NCI-H460 (cell line): ENCODE measurements at places on chromosomes 3 and 15.

DNA sequence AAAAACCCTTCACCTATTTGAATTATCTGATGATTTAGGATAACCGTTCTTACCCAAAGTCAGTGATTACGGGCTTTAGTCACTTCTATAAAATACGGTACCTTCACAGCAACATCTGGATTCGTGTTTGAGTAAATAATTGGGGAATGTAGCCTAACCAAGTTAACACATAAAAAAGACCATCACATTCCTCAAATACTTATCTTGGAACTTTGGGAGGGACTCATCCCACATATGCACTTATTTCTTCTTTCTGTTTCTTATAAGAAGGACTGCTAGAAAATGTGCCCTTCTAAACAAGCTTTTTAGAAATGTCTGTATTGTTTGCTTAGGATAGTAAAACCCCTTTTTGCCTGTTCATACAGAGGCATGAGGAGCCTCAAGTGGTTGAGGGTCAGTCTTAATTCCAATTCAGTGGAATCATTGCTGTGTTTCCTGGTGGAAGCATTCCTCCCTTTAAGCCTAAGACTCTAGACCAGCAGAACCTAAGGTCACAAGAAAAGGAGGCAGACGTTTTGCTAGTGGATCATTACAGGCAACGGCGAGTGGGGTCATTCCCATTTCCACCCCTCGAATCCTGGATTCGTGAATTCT is 67.5 kb downstream of the TMEM44 start:
- no peak for DNase-seq

DNA sequence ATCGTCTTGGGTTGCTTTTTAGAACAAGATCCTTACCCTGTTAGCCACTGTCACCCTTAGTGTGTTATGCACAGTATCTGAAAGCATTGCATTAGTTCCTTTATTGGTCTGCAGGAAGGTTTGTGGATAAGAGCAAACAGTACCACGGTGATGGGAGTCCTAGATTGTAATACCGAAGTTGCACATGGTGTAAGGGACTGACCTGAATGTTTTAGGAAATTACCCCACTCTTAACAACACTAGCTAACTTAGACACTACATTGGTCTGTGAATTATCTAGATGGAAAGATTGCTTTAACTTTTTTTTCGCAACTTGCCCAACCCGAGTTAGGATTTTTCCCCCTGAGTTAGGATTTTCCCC is 1.3 kb downstream of the STT3B start:
- DNase-seq: no peak

GRCh38 chr3:62951037-62951613 is 75.9 kb upstream of the CADPS start:
- no peak for DNase-seq

DNA sequence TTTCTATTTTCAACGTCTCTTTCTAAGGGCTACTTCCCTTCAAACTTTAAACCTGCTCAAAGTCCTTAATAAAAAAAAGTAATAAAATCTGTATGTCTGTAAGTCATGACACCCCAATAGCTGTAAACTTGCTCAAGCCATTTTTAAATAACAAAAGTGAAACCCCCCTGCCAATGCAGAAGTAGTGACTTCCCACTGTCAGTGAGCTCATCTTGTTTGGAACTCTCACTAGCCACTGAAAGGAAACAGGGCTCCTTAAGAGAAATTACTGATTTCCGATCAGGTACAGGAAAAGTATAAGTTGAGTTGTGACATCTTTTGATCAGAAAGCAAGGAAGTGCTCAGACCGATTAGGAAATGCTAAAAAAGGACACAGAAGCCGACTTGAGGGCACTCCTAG is 27.6 kb upstream of the GPR171 start:
- no peak for DNase-seq

DNA sequence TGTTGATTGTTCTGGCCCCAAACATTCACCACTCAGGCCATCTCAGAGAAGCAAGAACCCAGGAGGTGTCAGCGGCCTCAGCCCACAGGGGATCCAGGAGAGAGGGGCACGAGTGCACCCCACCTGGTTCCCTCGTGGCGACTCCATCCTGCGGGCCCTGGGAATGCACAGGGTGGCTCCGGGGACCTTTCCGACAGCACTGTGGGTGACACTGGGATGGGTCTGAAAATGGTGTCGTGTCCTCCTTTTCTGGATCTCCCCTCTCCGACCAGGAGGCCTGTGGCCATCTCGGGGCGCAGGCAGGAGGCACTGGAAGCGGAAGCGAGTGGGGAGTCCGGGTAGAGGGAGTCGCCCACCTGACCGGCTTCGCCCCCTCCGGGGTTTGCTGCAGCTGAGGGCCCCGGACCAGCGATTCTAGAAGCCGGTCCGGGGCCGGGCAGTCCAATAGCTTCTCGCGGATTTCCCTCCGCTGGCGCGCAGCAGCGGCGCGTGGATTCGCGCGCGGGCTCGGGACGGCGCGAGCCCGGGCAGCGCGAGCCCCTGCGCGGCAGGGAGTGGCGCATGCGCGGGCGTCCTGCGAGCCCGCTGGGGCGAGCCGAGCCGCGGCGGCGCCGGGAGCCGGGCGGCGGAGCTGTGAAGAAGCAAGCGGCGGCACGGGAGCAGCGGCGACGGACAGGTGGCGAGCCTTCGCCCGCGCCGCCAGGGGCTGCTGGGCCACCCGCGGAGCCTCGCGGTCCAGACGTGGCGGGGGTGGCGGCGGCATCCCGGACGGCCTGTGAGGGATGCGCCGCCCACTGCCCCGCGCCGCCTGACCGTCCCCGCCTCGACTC is at the start of gene DOCK3:
TSS of gene DOCK3 (plus strand) at position 579 of the 830 bp plus-strand sequence. CDS start 337 bp downstream, outside the sequence.
- peak; percentile 36 for DNase-seq

DNA sequence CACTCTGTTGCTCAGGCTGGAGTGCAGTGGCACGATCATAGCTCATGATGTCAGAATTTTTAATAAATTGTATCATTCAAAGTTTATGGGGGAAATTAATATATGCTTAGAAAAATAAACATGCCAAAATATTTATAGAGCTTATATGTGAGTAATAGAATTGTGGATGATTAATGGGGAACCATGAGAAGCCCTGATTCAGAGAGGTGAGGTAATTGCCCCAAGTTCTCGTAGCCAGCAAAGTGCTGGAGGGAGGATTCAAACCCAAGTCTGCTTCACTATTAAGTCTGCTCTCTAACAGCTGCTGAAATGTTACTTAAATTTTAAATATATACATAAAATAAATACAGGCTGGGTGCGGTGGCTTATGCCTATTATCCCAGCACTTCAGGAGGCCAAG is 26.2 kb upstream of the IGF2BP2 start:
- DNase-seq: no peak

DNA sequence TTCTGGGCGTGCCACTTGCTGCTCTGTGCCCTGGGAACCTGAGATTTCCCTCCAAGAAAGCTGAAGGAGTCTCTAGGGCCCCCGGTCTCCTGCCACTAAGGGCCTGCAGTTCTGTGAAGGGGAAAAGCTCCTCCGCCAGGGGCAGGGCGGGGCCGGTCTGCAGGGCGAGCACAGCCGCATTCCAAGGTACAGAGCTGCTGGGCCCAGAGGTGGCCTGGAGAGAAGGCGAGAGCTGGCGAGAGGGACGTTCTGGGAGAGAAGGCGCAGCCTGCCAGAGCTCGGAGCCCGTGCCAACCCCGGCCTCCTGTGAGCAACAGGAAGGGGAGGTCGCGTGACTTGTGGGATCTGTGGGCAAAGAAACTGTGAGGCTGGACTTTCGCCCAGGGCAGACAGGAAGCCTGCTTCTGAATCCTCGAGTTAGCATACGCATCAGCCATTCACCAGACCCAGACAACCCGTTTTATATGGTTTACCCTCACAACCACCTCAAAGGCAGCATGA is 500.4 kb downstream of the SHQ1 start:
- no peak for DNase-seq

DNA sequence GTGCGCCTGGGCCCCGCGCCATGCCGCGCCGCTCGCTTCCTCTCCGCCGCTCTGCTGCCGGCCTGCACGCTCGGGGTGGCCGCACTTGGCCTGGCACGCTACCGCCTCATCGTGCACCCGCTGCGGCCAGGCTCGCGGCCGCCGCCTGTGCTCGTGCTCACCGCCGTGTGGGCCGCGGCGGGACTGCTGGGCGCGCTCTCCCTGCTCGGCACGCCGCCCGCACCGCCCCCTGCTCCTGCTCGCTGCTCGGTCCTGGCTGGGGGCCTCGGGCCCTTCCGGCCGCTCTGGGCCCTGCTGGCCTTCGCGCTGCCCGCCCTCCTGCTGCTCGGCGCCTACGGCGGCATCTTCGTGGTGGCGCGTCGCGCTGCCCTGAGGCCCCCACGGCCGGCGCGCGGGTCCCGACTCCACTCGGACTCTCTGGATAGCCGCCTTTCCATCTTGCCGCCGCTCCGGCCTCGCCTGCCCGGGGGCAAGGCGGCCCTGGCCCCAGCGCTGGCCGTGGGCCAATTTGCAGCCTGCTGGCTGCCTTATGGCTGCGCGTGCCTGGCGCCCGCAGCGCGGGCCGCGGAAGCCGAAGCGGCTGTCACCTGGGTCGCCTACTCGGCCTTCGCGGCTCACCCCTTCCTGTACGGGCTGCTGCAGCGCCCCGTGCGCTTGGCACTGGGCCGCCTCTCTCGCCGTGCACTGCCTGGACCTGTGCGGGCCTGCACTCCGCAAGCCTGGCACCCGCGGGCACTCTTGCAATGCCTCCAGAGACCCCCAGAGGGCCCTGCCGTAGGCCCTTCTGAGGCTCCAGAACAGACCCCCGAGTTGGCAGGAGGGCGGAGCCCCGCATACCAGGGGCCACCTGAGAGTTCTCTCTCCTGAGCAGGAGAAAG is 951 bp downstream of the GPR62 start:
- no peak for DNase-seq

GRCh38 chr15:85600001-85600400 is 194.7 kb downstream of the KLHL25 start:
- no peak for DNase-seq

- DNase-seq: no peak
These were observed 5.2 kb upstream of the CDAN1 start for GRCh38 chr15:42742149-42742548.

- DNase-seq: no peak
These were observed 188.2 kb downstream of the ATP10A start for GRCh38 chr15:25674913-25675312.

GRCh38 chr15:78455749-78456148 is 17.7 kb downstream of the IREB2 start:
- no peak for DNase-seq

- no peak for DNase-seq
These were observed 87.9 kb downstream of the STT3B start for GRCh38 chr3:31620656-31621055.

GRCh38 chr15:82714016-82714415 is 4.3 kb upstream of the AP3B2 start:
- no peak for DNase-seq
